Breast epithelium (tissue), 4 donors: ENCODE measurements at places on chromosomes 12 and 14.

DNA sequence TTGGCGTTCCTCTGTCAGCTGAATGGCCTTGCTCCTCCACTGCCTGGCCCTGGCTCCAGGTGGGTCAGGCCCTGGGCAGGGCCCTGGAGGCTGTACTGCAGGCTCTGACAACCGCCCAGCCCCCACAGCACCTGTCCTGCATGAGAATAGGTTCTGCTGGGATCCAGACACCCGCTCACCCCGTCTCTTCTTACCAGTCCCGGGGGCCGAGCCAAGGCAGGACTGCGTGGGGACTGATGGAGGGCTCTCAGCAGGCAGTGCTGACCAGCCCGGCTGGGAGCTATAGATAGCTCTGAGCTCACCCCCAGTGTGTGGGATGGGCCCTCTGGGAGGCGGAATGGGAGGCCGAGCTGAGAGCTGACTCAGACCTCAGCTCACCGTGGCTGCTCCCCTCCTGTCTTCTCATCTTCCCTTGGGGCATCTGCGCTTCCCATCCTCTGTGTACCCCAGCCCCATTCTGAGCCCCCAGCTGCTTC is 39.6 kb downstream of the TEAD4 start:
- no peak for DNase-seq
- no peaks in the 10 kb centered on the region for H3K36me3 ChIP-seq

DNA sequence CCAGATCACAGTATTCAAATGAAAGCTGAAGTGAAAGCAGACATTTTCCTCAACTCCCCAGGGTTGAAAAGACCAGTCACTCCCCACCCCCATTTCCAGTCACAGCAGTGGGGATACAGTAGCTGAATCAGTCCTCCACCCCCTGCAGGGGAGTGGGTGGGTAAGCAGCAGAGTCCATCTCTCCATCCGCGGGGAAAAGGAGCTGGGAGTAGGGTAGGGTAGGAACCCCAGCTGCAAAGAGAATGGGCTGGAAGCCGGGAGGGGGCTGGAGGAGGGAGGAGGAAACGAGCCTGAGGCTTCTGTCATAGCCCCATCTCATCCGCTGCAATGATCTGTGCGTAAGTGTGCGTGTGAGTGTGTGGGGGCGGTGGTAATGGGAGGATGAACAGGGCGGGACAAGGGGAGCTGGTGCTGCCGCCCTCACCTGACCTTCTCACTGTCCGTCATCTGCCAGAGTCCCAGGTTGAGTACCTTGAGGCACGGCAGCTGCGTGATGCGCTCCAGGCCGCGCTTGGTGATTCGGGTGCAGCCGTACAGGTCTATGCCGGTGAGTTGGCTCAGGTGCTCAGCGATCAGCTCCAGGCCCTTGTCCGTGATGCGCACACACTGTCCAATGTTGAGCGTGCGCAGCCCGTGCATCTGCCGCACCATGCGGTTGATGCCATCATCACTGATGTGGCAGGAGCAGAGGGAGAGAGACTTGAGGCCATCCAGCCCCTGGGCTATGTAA is 1.8 kb downstream of the FBXL14 start:
- H3K4me3 ChIP-seq = peak overlapping the region; percentile 83
- peak overlapping the region; percentile 94 for H3K27ac ChIP-seq
- peaks cover 39% of the 10 kb centered on the region for H3K4me1 ChIP-seq
- no peak for DNase-seq
- H3K27me3 ChIP-seq = no peaks in the 10 kb centered on the region

DNA sequence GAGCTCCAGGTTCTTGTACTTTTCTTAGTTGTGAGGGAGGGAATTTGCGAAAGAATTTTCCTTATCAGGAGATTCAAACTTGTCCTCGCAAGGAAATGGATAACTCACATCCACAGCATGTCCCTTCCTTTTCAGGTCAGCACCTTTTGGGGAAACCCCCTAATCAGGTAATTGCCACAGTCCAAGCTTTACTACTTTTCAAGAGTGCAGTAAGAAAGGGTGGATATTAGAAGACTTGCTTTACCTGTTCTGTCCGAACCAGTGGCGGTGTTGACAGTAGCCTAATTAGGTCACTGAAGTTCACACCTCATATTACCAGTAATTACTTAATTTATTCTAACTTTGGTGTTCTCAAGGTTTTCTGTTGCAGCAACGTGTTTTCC is 6.7 kb upstream of the C12orf50 start:
- no peaks in the 10 kb centered on the region for H3K36me3 ChIP-seq
- no peaks in the 10 kb centered on the region for H3K4me1 ChIP-seq
- H3K27me3 ChIP-seq = no peaks in the 10 kb centered on the region
- peak overlapping the region; percentile 62 for H3K27ac ChIP-seq

DNA sequence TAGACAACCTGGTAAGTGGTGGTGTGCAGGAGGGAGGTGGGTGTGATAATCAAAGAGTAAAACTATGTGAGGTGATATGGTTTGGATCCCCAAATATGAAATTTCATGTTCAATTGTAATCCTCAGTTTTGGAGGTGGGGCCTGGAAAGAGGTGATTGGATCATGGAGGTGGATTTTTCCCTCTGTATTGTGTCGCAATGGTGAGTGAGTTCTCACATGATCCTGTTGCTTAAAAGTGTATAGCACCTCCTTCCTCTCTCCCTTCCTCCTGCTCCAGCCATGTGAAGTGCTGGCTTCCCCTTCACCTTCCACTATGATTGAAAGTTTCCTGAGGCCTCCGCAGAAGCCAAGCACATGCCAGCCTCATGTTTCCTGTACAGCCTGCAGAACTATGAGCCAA is 270.2 kb upstream of the FOXG1 start:
- H3K4me1 ChIP-seq = no peaks in the 10 kb centered on the region
- no peak overlapping the region for H3K27ac ChIP-seq
- no peaks in the 10 kb centered on the region for H3K27me3 ChIP-seq
- DNase-seq = no peak
- H3K4me3 ChIP-seq = no peak overlapping the region
- H3K36me3 ChIP-seq = no peaks in the 10 kb centered on the region

- no peak overlapping the region for H3K4me3 ChIP-seq
- DNase-seq = no peak
- H3K4me1 ChIP-seq = no peaks in the 10 kb centered on the region
- H3K36me3 ChIP-seq = no peaks in the 10 kb centered on the region
These were observed 33.3 kb upstream of the FGF6 start for GRCh38 chr12:4478933-4479332.

DNA sequence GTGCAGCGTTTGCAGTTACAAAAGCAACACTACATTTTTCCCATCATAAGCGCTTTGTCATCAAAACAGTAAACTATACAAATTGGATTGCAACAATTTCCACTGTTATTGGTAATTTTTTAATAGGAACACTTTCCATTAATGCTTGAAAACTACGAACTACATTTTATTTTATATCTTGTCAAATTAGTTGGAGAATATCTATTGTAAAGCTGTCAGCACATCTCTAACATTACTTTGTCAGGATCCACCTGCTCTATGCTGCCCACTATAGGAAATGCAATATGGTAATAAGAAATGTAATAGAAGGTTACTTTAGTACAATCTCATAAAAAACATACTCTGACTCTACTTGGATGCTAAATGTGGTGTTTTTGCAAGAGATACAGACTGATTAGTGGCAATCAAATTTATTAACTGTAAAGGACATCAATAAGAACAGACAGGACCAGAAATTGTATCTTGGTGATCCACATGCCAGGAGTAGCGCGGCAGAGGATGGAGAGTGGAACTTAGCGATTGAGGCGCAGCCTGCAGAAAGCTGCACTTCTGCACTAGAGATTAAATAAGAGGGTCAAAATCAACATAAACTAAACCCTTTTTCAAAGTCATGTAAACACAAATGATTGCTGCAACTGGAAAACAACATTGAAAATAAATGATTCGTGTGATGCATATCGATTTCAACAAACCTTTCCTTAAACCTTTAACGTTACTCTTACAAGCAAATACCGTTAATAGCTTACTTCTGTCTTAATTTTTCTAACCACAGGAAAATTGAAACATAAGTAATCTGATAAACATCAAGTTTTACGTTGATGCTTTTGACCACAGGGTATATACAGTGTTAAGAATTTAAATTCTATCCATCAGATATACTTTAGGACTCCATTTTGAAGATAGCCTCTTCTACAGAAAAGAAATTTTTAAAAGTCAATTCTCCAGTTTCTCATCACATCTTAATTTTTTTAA is 3.6 kb upstream of the ARID2 start:
- peak overlapping the region; percentile 100 for H3K27ac ChIP-seq
- no peaks in the 10 kb centered on the region for H3K27me3 ChIP-seq
- H3K36me3 ChIP-seq = no peaks in the 10 kb centered on the region
- DNase-seq = no peak

GRCh38 chr12:63843721-63844390 is 644 bp upstream of the SRGAP1 start:
- peak overlapping the region; percentile 98 for H3K4me3 ChIP-seq
- H3K4me1 ChIP-seq = peaks cover 15% of the 10 kb centered on the region
- peak overlapping the region; percentile 97 for H3K27ac ChIP-seq
- DNase-seq = peak; percentile 80

DNA sequence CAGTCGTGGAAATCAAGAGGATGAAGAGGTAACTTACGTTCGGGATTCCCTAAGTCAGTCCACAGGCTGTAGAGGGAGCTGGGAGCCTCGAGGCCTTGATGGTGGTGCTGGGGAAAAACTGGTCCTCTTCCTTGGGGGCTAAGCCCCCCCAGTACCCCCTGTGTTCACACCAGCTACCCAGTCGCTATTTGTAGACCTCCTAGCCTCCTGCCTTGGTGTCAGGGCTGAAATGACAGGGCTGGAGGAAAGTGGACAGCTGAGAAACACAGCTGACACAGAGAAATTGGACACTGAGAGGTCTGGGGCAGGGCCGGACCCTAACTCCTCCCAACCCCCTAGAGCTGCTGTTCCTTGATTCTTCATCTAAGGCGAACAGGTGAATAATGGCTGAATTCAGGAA is at the start of gene STAC3:
TSS of gene STAC3 (minus strand) at position 232 of the 400 bp plus-strand sequence. CDS start 1,551 bp downstream, outside the sequence.
- H3K36me3 ChIP-seq = no peaks in the 10 kb centered on the region
- no peaks in the 10 kb centered on the region for H3K4me1 ChIP-seq
- no peak within 1 kb of the TSS for H3K27ac ChIP-seq
- DNase-seq = no peak
- H3K27me3 ChIP-seq = no peaks in the 10 kb centered on the region

DNA sequence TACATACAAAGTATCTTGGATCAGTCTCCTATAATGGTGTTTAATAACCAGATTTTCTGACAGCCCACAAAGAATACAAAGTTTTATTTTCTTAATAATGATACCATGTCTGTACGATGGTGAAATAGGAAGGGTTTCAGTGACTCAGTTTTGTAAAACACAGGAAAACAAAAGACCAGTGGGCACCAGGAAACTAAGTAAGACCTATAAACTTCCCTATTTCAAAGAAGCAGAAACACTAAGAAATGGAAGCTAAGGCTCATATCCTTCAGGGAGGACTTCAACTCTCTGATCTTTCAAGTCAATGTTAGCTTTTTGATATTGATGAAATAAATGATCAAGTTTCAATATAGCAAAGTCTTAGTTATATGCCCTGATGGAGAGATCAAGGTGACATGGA is 196.0 kb downstream of the DUSP6 start:
- no peaks in the 10 kb centered on the region for H3K4me1 ChIP-seq
- H3K27me3 ChIP-seq = no peaks in the 10 kb centered on the region
- H3K4me3 ChIP-seq = no peak overlapping the region
- no peak for DNase-seq
- no peak overlapping the region for H3K27ac ChIP-seq

GRCh38 chr12:27703720-27704452 is 6.7 kb upstream of the MRPS35 start:
- H3K27ac ChIP-seq = no peak overlapping the region
- no peaks in the 10 kb centered on the region for H3K36me3 ChIP-seq
- no peak overlapping the region for H3K4me3 ChIP-seq
- DNase-seq = no peak
- no peaks in the 10 kb centered on the region for H3K4me1 ChIP-seq
